Upper lobe of right lung (tissue), 1 donor: ENCODE measurements at places on chromosomes 11 and 22.

DNA sequence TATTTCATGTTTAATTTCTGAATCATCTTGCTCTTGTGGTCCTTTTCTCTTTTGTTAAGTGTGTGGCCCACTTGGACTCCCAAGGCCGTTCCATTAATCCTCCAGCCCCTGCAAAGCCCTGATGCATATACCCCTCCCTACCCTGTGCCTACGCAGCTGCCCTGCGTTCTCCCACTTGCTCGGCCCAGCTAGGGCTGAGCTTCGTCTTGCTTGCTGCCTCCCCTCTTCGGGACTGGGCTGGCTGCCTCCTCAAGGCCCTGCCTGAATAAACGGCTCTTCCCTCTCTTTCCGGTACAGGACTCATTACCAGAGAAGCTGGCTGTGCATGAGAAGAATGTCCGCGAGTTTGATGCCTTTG lies 28.5 kb downstream of the ARHGAP1 start:
- peak; percentile 35 for DNase-seq

- peak; percentile 83 for DNase-seq
These were observed 27.7 kb downstream of the CACNA1I start for GRCh38 chr22:39598017-39598965.

DNA sequence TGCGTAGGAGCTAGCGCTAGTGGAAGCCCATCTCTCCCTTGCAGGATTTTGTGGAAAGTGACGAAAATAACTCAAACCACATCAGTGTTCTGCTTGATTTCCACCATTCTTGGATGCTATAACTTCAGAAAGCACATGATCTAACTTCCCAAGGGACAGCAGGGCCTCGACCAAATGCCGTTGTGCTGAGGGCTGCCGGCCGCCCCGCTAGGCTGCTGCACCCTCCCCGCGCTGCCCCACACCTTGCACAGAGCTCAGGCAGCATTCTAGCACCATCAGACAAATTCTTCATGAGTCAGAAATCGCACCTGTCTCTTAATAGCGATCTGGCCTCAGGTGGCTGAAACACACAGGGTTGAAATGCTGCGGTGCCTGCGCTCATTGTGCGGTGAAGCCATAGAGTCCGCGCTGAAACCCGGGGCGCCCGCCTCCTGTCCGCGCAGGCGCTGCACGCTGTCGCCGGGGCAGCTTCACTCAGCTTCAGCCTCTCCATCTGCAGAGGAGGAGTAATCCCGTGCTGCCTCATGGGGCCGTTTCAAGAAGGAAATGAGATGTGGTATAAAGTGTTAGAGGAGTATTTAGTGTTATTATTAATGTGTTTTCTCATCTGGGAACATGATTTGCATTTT lies 59.2 kb upstream of the B3GAT1 start:
- DNase-seq, result peak; percentile 55

GRCh38 chr11:77374108-77374507 lies 72.6 kb upstream of the GDPD4 start:
- DNase-seq, result no peak

DNA sequence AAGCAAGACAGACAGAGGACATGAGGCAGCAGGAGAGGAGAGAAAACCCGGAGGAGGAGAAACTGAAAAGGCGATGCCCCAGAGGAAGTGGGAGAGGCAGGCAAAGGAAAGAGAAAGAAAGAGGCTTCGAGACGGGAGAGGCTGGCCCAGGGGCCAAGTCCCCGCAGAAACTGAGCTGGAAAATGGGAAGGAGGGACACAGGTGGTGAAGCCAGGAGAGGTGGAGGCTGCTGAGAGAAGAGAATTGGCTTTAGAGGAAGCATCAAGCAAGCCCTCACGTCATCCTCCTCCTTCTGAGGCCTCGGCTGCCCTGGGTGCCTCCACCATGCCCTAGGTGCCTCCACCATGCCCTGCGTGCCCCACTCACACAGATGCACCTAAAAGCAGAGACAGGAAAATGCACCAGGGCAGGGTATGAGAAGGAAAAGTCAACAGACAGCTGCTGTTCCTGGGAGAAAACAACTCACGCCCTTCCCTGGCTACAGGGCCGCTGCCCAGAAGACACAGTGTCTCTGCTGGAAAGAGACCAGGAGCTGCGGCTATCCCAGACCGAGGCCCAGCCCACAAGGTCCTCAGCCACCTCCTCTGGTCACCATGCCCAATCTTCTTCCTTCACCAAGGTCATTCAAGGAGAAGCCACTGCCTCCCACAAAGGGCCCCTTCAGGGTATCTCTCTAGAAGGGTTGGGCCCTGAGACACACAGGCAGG lies 14.3 kb downstream of the FXYD6 start:
- DNase-seq, result no peak
